ENCODE measurements at places on chromosomes 6 and 20. TPM values are rescaled to one million over a fixed set of nuclear protein-coding genes. Genes with fewer than 3 reads are reported as not detected.

PAK5 gene
- not detected for total RNA-seq

TBXT gene
- not detected for total RNA-seq

TREML2 gene
- total RNA-seq = not detected

ADGB gene
- not detected for total RNA-seq

KHDRBS2 gene
- total RNA-seq = not detected

FUT9 gene
- not detected for total RNA-seq

SEMG1 gene
- not detected for total RNA-seq

DEFB132 gene
- total RNA-seq = not detected

KIF6 gene
- 0.24 TPM for total RNA-seq

DAAM2 gene
- 0.02 TPM for total RNA-seq

MEI4 gene
- not detected for total RNA-seq

LRRN4 gene
- not detected for total RNA-seq

CST3 gene
- total RNA-seq = 335 TPM

SNTA1 gene
- total RNA-seq = 9.8 TPM

TRIM31 gene
- 2.0 TPM for total RNA-seq

CABLES2 gene
- 5.9 TPM for total RNA-seq

Measured in A549 treated with DMSO at 1 μM for 4 hours (cell line).